H9 (cell line): ENCODE measurements at places on chromosomes 11 and 22. TPM values are rescaled to one million over a fixed set of nuclear protein-coding genes. Genes with fewer than 3 reads are reported as not detected.

- no peaks in the 10 kb centered on the region; the same call in 1 of the 2 replicates for H3K4me1 ChIP-seq
- no peak overlapping the region for H3K4me3 ChIP-seq
- no peaks in the 10 kb centered on the region for H3K27me3 ChIP-seq
- DNase-seq: no peak
- H3K27ac ChIP-seq: no peak overlapping the region
Observed at GRCh38 chr11:100682247-100682969, 4.7 kb upstream of the ARHGAP42 start.

GRCh38 chr11:123137431-123138224 lies 57.4 kb downstream of the CLMP start:
- no peaks in the 10 kb centered on the region for H3K27me3 ChIP-seq
- no peak overlapping the region for H3K27ac ChIP-seq
- DNase-seq: peak; percentile 80
- H3K36me3 ChIP-seq: no peaks in the 10 kb centered on the region; the same call in 2 of the 3 replicates

DNA sequence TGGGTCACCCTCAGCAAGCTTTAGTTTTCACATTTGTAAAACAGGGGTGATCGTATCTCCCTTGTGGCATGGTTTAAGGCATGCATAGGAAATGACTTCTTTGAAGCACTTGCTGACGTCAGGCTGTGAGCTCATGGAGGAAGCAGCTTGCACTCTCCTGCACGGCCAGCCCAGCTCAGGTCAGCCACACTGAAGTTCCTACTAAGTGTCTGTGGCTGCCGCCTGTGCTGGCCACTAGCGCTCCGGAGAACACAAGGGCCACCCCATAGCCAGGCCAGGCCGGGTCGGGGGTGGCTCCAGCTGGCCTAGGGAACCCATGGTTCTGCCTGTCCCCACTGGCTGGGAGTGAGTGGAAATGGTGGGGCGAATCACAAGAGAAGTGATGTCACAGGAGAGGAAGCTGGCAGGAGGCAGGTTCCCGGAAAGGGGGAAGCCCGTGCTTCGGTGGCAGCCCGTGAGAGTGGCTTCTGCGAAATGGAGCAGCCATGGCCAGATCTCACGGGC lies 28.2 kb downstream of the KCTD17 start:
- no peak overlapping the region for H3K4me3 ChIP-seq
- H3K4me1 ChIP-seq: no peaks in the 10 kb centered on the region; the same call in 1 of the 2 replicates
- no peaks in the 10 kb centered on the region for H3K36me3 ChIP-seq
- no peak overlapping the region for H3K27ac ChIP-seq
- no peaks in the 10 kb centered on the region; the same call in 1 of the 2 replicates for H3K27me3 ChIP-seq

- peaks cover 3% of the 10 kb centered on the region; the same call in 1 of the 2 replicates for H3K4me1 ChIP-seq
- no peaks in the 10 kb centered on the region for H3K27me3 ChIP-seq
- peaks cover 27% of the 10 kb centered on the region for H3K36me3 ChIP-seq
- H3K4me3 ChIP-seq: no peak overlapping the region
Observed at GRCh38 chr11:74138021-74138420, 32.8 kb downstream of the C2CD3 start.

DNA sequence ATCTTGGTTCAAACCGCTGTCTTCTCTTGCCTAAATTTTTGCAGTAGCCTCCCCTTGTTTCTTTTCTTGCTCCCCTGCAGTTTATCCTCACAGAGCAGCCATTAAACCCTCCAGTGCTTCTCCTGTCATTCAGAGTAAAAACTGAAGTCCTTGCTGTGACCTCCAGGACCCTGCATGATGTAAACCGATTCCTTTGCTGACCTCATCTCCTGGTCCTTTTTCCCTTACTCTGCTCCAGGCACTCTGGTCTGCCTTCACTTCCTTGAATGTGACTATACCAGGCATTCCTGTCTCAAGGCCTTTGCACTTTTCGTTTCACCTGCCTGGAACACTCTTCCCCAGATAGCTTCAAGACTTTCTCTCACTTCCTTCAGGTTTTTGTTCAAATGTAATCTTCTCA lies 152.0 kb downstream of the WNT11 start:
- no peak overlapping the region for H3K4me3 ChIP-seq
- no peaks in the 10 kb centered on the region for H3K27me3 ChIP-seq
- H3K4me1 ChIP-seq: no peaks in the 10 kb centered on the region
- H3K36me3 ChIP-seq: peaks cover 19% of the 10 kb centered on the region

DNA sequence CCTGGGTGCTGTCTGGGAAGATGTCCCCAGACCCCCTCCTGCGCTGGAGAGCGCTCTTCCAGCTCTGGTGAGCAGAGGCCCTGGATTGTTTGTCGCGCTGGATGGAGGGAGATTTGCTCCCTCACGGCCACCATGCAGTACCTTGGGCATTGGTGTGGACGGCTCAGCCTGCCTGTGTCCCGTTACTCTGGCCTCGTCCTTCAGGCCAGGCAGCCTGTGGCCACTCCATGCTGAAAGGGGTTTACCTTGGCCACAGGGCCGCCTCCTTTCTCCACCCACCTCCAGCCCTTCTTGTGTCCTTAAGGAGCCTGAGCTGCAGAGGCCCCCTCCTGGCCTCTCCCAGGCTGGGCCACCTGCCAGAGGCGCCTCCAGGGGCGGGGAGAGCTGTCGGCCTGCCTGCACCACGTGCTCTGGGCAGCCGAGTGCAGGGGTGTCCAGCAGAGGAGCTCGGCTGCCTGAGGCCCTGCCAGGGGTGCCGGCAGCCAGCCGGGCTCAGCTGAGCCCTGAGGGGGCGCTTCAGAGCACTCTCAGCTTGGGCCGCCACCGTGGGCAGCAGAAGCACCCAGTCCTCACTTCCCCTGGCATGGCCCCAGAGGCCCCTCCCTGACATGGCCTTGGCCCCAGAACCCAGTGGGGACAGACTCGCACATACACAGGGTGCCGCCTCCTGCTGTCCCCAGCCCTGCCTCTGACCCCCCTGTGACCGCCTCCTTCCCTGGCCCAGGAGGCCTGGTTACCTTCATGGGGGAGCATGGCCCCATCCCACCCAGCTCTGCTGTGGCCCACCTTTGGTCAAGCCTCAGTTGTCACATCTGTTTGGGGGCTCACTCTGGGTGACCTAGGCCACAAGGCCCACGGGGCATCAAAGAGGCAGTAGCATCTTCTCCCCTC lies 3.4 kb downstream of the CCND1 start:
- H3K36me3 ChIP-seq: peaks cover 59% of the 10 kb centered on the region
- no peak overlapping the region for H3K27ac ChIP-seq
- no peaks in the 10 kb centered on the region for H3K4me1 ChIP-seq
- no peak for DNase-seq
- peak overlapping the region; percentile 71; the same call in 2 of the 3 replicates for H3K4me3 ChIP-seq
- H3K27me3 ChIP-seq: no peaks in the 10 kb centered on the region

CNGA4 gene
- 0.11 and 0.20 TPM in 2 replicates for total RNA-seq

JAML gene
- 0.35 and 0.48 TPM in 2 replicates for total RNA-seq

KIF18A gene
- total RNA-seq: 25.3 and 25.9 TPM in 2 replicates
